ENCODE measurements at places on chromosomes 13 and 19.

- no peak for DNase-seq
Observed at GRCh38 chr13:23578411-23579071, 8.3 kb downstream of the TNFRSF19 start.

GRCh38 chr13:93004919-93005318, 221.7 kb upstream of the GPC6 start:
- no peak for DNase-seq

- no peak for DNase-seq
Observed at GRCh38 chr19:13099073-13099999, 3.3 kb downstream of the LYL1 start.

- DNase-seq, result no peak
Observed at GRCh38 chr13:99123101-99124045, 77.3 kb upstream of the UBAC2 start.

DNA sequence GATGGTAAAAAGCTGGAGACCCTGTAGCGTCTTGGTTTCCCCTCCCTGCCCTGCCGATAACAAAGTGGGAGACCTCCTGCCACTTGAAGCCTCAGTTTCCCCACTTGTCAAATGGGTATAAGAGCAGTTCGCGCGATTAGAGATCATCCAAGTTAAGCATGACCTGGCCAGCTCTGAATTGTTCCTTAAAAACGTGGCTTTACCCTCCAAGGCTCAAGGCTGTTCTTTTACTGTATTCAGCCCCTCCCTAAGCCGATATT, 421 bp downstream of the TNPO2 start:
- DNase-seq, result no peak

DNA sequence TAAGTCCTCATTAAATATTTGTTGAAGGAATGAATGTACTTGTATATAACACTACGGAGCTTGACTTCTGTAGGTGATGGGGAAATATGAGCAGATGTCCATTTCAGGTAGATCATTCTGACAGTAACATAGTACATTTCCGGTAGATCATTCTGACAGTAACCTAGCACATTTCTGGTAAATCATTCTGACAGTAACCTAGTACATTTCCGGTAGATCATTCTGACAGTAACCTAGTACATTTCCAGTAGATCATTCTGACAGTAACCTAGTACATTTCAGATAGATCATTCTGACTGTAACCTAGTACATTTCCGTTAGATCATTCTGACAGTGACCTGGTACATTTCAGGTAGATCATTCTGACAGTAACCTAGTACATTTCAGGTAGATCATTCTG, 2.5 kb downstream of the PHF11 start:
- no peak for DNase-seq

Data from glomerular endothelial cell (primary cell).